ENCODE measurements at places on chromosomes 2 and 18. TPM values are rescaled to one million over a fixed set of nuclear protein-coding genes. Genes with fewer than 3 reads are reported as not detected.

RESP18 gene
- polyA plus RNA-seq = not detected

RAD51AP2 gene
- polyA plus RNA-seq = 0.60 TPM

ABI2 gene
- polyA plus RNA-seq = 77.6 TPM

KIF5C gene
- polyA plus RNA-seq = 16.3 TPM

MAIP1 gene
- polyA plus RNA-seq = 25.8 TPM

PDE1A gene
- polyA plus RNA-seq = 14.3 TPM

SERTAD2 gene
- polyA plus RNA-seq = 28.0 TPM

IGFBP2 gene
- 107 TPM for polyA plus RNA-seq

CCDC178 gene
- 2.2 TPM for polyA plus RNA-seq

ZBTB14 gene
- 22.3 TPM for polyA plus RNA-seq

Data from left lung (tissue), 14 donors.